ENCODE measurements at places on chromosomes 3 and 15. TPM values are rescaled to one million over a fixed set of nuclear protein-coding genes. Genes with fewer than 3 reads are reported as not detected.
A peak's percentile ranks its signal among the peaks of the same experiment; 100 is the strongest.

GRCh38 chr3:128988286-128988685 is 5.6 kb downstream of the CFAP92 start:
- DNase-seq, result no peak

DNA sequence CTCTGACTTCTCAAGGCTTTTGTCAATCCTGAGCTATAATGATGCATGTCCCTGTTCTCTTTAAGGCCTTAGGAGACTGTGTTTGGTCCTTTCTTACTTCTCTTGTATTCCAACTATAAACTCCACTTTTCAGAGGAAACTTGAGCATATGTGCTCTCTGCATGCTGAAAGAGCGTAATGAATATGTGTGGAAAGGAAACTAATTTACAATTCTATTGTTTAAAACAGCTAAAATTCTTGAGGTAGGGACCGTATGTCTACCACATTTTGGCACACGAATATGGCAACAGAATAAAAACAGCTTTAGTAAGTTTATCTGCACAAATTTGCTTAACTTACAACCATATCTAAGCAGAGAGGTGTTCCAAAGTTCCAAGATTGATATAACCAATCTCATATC is 242.0 kb upstream of the DCBLD2 start:
- no peak for DNase-seq

GRCh38 chr3:52532517-52532837 is 1.2 kb downstream of the NT5DC2 start:
- DNase-seq, result no peak

DNA sequence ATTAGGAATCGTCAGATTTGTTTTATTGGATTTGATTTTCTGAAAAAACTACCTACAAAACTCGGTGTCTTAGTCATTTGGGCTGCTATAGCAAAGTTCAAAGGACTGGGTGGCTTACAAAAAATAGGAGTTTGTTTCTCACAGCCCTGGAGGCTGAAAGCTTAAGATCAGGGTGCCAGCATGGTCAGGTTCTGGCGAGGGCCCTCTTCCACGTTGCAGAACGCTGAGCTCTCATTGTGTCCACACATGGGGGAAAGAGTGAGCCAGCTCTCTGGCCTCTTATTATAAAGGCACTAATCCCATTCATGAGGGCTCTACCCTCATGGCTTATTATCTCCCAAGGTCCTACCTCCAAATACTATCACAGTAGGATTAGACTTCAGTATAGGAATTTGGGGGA is 40.6 kb upstream of the MRPS22 start:
- no peak for DNase-seq

GRCh38 chr3:120428924-120429323 is 21.9 kb downstream of the FSTL1 start:
- no peak for DNase-seq

DNA sequence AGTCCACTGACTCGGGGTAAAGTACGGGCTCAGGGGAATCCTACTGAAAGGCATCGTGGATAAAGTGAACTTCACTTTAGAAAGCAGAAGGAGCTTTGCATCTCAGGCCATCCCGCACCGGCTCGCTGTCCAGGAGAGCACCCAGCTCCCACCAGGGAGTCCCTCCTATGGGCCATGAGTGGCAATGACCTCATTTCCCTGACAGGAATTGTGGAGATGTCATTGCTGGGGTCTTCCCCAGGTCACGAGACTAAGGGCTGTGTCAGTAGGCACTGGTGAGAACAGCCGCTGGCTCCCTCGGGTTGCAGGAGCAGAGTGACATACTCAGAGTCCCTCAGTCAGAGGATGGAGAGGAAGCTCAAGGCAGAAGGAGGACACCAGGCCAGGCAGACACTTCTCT is 97.3 kb downstream of the XXYLT1 start:
- DNase-seq, result no peak

DNA sequence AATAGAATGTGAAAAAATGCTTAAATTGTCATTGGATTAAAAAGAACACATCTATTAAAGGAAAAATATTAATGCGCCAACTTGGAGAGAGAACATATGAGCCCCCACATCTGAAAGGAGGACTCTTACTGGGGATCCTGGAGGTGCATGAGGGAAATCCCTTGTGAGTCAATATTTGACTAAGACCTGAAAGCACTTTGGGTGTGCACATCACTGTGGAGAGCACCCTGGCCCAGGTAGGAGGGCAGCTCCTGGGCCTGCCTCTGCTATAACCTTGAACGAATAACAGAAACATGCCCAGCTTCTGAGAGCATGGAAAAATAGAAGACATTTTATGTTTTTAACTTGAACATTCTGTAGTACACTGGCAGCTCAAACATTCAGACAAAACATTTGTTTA is 199.8 kb downstream of the GAP43 start:
- no peak for DNase-seq

GRCh38 chr15:60385620-60386552 is 11.9 kb downstream of the ANXA2 start:
- no peak for DNase-seq

DNA sequence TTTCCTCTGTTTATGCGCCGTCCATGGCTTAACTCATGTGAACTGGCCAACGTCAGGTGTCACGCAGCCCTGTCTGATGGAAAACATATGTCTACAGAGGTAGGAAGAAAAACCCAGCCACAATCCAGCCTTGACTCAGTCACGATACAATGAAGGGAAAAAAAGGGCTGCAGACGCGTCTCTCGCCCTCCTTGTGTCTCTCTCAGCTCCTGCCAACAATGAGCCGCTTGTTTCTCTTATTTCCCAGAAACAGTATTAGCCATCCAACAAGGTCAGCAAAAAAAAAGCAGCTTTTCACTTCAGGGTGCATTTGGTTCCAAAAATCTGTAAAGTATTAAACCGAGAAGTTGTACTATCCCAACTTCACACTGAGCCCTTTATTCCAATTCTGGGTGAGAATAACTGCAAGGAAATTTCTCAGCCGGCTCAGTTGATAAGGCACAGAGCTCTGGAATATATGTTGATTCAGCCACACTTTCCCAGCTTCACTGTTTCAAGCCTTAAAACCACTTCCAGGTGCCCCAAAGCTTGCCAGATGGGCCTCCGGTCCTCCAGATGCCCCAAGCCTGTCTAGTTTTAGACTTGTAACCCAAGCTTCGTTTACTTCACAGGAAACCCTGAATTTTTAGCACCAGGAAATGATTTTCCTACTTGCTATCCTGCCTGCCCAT is 79.4 kb downstream of the TM4SF4 start:
- DNase-seq, result peak; percentile 94

- DNase-seq, result no peak
These were observed 570.6 kb upstream of the UBE2E2 start for GRCh38 chr3:22632536-22632935.

DNA sequence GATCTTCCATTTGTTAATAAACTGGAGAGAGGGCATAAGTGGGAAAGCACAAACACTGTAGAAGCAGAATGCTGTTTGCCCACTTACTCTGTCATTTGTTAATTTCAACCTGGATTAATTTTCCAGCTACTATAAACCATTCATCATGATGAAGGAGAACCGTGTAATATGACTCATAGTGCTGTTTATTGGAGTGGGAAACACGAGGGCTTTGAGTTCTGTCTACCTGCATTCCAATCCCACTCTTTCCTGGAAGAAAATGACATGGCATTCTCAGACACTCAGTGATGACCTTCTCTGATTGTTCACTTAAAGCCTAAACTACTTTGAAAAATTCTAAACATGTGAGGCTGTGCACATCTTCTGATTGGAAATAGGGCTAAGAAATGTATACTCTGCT is 826.7 kb downstream of the AGBL1 start:
- DNase-seq, result no peak

DNA sequence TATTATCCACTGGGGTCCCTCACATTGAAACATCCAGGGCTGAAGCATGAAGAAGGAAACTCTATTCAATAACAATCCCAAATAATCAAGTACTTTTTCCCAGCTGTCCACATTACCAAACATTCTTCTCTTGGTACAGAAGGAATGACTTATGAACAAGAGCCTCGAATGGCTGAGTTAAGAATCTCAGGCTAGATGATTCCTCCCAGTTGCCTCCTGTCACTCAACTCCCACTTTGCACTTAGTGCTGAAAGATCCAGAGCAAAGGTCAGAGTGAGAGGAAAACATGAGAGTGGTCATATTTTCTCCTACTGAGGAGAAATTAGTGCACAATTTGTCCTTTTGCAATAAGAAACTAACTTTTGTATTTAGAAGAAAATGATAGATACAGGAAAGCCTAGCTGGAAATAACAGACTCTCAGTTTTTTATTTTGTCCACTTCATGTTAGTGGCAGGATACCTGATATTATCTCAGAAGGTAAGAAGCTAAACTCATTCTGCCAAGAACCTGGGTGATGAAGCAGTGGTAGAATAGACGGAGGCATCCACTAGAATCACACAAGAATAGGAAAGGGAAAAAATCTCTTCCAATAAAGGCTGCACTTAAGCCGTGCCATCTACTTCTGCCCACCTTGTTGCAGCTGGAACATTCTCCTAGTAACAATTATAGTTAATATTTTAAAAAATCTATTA is 46.2 kb downstream of the GADL1 start:
- peak; percentile 2 for DNase-seq

DNA sequence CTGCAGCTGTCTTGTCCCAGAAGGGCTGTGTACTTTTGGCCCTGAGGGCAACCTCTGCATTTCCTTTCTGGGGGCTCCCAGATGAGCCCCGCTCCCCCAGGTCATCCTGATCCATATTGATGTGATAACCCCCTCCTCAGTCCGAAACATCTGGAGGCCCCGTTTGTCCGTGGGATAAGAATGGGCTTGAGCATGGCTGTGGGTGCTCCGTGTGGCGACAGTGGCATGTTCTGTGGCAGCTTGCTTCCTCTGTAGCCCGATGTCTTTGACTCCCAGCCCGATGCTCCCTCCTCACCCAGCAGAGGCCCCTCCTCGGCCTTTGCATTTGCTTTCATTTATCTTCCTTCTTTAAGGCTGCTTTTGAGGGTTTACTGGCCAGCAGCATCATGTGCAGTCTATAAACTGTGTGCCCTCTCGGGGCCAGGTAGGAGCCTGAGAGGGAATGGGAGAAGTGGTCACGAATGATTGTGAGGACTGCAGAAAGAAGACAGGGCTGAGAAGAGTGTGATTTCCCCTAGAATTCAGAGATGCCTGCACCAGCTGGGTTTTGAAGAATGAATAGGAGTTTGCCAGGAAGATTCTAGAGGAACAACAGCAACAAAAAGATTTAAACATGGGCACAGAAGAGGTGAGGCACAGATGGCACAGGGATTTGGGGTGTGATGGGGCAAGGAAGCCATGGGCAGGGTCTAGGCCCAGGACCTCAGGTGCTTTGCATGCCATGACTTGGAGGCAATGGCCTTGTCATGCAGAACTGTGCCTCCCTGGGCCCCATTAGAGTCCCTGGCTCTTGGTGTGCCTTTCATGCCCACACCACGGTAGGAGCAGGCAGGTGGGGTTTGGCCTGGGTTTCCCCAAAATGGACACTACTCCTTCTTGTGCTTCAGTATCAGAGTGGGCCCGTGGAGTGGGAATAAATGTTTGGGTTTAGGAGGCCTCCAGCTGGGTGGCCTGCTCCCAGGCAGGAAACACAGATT is 34.2 kb downstream of the APBA2 start:
- no peak for DNase-seq

DNA sequence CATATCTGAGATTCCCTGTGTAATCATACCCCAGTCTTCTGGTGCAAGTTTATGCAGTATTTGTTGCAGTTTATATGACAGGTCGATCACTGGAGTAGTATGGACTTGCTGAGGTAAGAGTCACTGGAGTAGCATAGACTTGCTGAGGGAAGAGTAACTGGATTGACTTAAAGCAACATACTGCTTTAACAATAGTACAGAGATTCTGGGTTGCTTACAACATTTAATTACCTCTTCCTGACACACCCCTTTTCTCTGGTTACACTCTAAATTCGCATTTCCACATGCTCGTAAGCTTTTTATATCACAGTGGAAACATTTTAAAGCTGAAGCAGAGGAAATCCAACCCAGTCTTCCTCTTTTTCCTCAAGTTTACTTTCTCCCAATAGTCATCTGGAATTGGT is 11.8 kb downstream of the AAGAB start:
- DNase-seq, result peak; percentile 56

GRCh38 chr15:100020614-100021013 is 287.4 kb upstream of the LYSMD4 start:
- peak; percentile 42 for DNase-seq

- no peak for DNase-seq
These were observed 10.0 kb upstream of the SRP14 start for GRCh38 chr15:40048926-40049475.

DNA sequence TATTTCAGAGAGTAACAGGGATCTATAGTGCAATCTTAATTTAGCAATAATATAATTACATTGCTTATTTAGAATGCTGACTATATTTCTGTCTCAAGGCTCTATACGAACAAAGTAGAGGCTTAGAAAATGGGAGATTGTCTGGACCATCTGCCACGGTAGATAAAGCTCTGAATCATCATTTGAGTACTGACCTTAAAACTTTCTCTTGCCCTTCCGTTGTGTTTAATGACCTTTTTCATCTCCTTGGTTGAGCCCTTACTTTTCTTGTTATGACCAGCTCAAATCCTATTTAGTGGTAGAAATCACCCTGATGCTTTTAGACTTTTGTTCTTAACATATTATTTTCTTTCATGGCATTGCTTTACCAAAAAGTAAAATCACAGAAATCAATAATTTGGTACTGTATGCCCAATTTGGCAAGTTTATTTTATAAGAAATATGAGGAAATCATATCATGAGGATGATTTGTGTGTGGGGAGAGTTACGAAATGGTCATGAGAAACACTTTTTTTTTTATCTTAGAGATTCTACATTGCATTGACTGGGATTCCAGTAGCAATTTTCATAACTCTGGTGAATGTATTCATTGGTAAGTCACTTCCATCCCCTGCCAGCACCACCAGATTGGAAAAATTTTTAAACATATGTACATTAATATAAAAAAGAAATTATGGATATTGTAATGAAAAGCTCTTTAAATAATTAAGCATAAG is 11.0 kb downstream of the NDUFB5 start:
- DNase-seq, result no peak

DNA sequence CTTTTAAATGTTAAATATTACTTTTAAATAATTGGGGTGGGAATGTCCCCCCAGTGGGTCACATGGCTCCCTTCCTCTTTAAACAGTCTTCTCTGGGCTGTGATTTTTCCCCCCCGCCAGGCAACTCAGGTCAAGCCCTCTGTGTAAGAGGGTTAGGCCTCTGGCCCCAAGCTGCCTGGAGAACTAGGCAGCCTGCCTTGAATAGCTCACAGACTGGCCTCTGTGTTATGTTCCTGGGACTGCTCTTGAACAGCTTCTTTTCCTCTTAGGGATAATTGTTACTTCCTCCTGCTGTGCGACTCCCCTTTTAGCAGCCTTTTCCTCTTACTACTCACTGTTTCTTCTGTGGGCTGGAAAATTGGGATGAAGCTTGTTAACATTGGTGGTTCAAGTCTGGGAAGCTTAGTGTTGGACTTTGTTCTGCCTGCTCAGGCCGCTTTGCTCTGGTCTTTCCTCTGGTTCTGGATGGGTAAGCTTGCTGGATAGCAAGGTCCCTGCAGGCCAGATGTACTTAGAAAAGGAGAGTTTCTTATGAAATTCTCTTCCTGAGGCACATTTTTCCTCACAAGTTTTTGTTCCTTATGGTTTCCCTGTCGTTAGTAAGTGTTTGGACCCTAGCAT is 2.2 kb downstream of the TEX264 start:
- DNase-seq, result no peak

GRCh38 chr15:58432401-58432800 is 610 bp downstream of the LIPC start:
- peak; percentile 13 for DNase-seq

The TM4SF18 gene
- 16.6 TPM for total RNA-seq

The ANKRD63 gene
- not detected for total RNA-seq

The LEKR1 gene
- 0.69 TPM for total RNA-seq

The GOLGA6L4 gene
- total RNA-seq, result 2.9 TPM

The CCR2 gene
- total RNA-seq, result 2.9 TPM
